ENCODE measurements at places on chromosomes 7 and 10.

DNA sequence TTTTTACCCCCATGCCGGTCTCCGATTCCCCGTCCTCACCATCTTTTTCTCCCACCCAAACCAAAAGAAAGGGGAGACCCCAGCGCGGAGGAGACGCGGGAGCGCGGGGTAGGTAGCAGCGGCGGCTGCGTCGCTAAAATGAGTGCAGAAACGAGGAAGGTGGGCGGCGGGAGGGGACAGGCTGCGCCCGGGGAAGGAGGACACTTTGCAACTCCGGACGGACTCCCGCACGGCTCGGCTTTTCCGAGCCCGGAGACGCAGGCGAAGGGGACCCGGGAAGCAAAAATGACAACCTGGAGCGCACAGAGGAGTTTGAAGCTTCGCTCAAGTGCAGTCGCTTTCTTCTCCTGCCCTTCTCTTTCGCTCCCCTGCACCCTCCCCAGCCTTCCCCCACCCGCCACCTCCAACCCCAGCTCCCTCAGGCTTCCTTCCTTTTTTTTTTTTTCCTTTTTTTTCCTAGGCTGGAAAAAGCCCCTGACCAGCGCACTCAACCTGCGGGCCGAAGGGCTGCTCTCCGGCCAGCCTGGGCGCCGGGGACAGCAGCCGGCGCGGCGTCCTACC is 453 bp downstream of the SFMBT2 start:
- no peak for DNase-seq

GRCh38 chr7:46512891-46513413 is 591.9 kb upstream of the IGFBP3 start:
- no peak for DNase-seq

GRCh38 chr10:49117376-49118070 is 2.2 kb upstream of the VSTM4 start:
- DNase-seq: no peak

GRCh38 chr7:70092314-70093204 is 494.3 kb downstream of the AUTS2 start:
- no peak for DNase-seq

- DNase-seq: no peak
These were observed 250.9 kb downstream of the SNX13 start for GRCh38 chr7:17689361-17689902.

DNA sequence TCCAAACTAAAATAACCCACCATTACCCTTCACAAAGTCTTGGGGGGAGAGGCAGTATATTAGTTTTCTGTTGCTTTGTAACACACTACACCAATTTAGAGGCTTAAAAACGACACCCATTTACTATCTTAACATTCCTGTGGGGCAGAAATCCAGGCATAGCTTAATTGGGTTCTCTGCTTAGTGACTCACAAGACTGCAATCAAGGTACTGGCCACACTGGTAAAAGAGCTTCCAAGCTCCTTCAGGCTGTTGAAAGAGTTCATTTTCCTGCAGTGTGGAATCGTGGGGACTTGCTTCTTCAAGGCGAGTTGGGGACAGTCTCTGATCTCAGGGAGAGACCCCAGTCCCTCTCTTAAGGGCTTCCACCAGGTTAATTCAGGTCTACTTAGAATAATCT is 139.1 kb downstream of the XPNPEP1 start:
- DNase-seq: no peak

GRCh38 chr7:100248483-100248882 is 28.7 kb downstream of the PVRIG start:
- no peak for DNase-seq

- no peak for DNase-seq
These were observed 227.7 kb downstream of the CUX1 start for GRCh38 chr7:102044984-102045673.

DNA sequence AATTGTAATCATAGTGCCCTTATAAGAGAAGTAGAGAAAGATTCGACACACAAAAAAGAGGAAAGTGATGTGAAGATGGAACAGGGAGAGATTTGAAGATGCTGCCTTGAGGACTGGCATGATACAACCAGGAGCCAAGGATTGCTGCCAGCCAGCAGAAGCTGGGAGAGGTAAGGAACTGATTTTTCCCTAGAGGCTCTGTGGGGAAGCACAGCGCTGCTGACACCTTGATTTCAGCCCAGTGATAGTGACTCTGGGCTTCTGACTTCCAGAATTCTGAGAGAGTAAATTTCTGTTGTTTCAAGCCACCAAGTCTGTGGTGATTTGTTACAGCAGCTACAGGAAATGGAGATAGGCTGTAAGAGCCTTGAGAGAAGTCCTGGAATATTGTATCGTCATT is 98.2 kb downstream of the RAB11FIP2 start:
- DNase-seq: no peak

GRCh38 chr10:92914478-92915325 is 66.4 kb downstream of the EXOC6 start:
- no peak for DNase-seq

DNA sequence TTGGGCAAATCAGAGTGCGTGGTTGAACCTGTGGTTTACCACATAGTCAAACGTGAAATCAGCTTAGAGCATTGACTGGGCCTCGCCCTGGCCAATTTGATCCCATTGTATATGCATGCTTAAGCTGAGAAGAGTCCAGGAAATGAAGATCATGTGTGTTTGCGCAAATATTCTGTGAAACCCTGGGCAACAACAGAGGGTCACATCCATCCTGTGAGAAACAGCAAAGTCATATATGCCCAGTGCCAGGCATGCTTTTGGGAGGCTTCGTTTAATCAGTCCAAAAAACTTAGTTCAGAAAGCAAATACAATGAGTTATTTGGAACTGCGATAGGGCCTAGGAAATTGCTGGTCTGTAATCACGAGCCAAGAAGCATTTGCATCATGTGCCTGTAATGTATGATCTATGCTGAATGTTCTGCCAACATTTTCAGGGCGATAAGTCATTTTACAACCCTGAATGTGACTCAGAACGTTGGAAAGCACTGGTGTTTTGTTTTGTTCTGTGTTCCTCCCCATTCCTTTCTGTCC is 412.1 kb upstream of the CELF2 start:
- no peak for DNase-seq

GRCh38 chr10:63430091-63430998 is 35.4 kb downstream of the JMJD1C start:
- no peak for DNase-seq

- no peak for DNase-seq
These were observed 1.4 kb downstream of the RBP3 start for GRCh38 chr10:47349516-47349915.

DNA sequence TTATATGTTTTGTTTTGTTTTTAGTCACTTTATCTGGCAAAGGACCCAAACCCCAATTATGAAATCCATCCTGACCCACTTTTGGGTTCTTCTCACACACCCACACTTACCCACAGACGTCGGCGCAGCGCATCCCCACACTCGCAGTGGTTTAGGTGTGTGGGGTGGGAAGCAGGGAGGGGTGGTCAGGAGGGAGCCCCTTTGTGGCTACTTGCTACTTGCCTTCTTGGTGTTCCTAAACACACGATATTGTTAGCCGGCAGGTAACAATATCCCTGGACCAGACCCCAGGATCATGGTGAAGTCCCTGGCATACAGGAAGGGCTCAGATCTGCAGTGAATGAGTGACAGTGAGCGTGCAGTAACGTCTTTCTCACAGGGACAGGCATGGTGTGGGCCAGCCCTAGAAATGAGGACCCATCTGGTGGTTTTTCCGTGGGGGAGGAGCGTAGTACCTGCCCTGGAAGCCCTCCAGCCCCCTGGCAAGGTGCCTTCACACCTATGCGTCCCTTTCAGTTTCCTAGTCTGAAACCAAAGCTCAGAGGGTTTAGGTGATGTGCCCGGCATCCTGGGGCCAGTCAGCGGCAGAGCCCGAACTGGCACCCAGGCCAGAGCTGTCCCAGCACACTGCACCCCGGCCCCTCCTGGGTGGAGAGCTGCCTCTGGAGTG is 4.4 kb downstream of the SPOCK2 start:
- peak; percentile 36 for DNase-seq

- DNase-seq: no peak
These were observed 89.1 kb downstream of the PTPRN2 start for GRCh38 chr7:158498443-158499081.

DNA sequence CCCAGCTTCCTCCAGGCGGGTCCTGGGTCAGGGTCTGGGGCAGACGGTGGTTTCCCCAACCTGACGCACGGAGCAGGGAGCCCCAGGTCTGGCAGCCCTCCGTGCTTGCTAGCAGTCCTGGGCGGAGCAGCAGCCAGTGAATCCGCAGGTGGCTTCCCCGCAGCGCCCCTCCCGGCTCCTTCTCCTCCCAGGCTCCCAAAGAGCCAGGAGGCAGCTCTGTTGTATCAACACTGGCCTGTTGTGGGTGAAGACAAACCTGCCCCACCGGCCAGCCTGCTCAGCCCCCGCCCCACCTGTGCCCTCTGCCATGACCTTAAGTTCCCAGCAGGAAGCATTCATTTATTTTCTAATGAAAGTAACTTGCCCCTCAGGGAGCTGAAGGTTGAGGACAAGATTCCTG is 24.0 kb upstream of the TMEM213 start:
- DNase-seq: no peak

DNA sequence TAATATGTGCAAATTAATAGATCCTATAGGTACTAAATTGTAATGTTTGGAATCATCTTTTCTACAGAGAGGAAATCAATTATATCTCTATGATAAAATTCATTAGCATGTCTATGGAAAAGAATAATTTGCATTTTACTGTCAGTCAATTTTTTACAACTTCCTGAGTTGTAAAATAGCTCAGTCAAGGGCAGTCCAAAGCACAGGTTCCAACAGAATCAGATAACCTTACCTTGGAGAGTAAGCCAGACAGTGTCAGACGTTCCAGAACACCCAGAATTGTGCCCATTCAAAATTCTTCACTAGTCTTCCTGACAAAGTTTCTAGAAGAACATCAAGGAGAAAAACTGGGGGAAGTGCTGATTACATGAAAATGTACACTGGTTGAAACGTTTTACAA is 31.1 kb upstream of the IMMP2L start:
- no peak for DNase-seq

- no peak for DNase-seq
These were observed 393.8 kb downstream of the LRMDA start for GRCh38 chr10:75825235-75825634.

DNA sequence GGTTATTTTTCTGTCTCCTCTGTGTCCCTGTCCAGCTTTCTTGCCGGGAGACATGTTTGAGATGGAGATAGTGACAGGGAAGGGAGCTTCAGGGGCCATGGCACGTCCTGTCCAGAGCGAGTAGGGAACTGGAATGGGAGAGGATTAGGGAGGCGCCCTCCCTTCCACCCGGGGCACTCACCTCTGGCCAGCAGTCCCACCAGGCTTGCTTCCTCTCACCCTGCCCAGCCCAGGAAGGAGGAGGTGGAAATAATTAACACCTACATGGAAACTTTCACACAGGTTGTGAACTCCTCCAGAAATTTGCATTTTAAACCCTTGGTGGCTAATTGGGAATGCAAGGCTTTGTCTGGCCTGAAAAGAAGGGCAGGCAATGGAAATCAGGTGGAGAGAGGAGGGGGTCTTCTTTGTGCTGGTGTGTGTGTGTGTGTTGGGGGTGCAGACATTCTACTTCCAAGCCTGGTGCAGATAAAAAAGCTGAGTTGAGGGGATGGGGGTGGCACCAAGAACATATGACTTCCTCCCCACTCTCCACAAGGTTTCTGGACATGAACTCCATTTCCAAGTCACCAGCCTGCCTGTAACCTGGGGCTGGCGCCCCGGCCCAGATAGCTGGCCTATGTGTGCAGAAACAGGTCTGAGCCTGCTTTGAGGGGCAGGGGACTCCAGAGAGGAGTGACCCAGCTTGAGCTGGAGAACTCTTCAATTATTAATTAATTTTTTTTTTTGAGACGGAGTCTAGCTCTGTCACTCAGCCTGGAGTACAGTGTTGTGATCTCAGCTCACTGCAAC is 199.4 kb downstream of the CYP26A1 start:
- no peak for DNase-seq

GRCh38 chr10:76352300-76352699 is 920.9 kb downstream of the LRMDA start:
- DNase-seq: no peak

GRCh38 chr10:78328592-78329404 is 295.1 kb downstream of the RPS24 start:
- DNase-seq: no peak

GRCh38 chr10:44386546-44387052 is 1.7 kb upstream of the CXCL12 start:
- DNase-seq: no peak

DNA sequence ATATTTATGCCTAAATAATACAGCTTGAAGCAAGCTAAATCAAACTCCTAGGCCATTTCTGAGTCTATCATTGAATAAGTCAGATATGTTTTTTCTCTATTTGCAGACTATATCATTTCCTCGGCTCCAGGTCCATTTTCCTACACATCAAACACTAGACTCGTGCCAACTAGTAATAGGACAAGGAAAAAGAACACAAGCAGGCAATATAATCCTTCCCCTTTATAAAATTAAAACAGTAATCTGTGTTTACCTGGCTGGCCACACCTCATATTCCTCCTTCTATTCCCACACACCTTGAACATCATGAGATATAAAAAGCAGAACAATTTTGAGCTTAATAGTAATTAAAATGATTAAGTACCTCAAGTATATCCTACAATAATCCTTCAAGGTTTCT is 325.7 kb downstream of the TFEC start:
- no peak for DNase-seq

- no peak for DNase-seq
These were observed 287.2 kb downstream of the PTPRN2 start for GRCh38 chr7:158300427-158300826.

DNA sequence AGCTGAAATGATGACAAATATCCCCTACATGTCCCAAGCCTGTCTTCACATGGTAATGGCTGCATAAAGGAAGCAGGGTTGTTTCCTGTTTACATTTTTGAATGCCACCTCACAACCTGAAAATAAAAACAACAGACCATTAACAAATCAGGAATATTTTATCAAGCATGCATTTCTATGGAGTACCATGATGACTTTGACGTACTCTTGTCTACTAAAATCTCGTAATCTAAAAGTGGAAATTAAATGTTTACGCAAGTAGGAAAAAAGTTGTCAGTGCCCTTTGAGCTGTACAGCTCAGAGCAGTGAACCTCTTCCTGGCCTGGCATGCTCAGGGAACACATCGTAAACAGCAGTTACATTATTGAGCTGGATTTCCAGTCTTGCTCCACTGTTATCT is 194.1 kb downstream of the INHBA start:
- no peak for DNase-seq

GRCh38 chr7:35993676-35994606 is 159.1 kb upstream of the EEPD1 start:
- no peak for DNase-seq

GRCh38 chr7:36781011-36781738 is 56.9 kb upstream of the AOAH start:
- no peak for DNase-seq

GRCh38 chr10:13728898-13729535 is 142.3 kb downstream of the PRPF18 start:
- no peak for DNase-seq

GRCh38 chr10:131433568-131433967 is 122.0 kb upstream of the TCERG1L start:
- no peak for DNase-seq

DNA sequence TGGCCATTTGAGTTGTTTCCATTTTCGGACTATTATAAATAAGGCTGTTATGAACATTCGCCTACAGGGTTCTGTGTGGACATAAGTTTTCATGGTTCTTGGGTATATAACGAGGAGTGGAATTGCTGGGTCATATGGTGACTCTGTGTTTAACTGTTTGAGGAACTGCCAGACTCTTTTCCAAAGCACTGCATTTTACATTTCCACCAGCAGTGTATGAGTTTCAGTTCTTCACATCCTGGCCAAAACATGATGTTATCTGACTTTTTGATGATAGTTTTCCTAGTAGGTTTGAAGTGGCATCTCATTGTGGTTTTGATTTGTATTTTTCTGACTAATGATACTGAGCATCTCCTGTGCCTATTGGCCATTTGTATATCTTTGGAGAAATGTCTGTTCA is 5.4 kb downstream of the SUV39H2 start:
- DNase-seq: no peak

Data from stimulated activated CD8-positive, alpha-beta memory T cell treated with anti-CD3 and anti-CD28 coated beads, Interleukin-15, amount 100 ng/mL, for 4 hours (primary cell).